CD4-positive, alpha-beta T cell (primary cell): ENCODE measurements at places on chromosomes 4 and X.

- DNase-seq = peak; percentile 39
Observed at GRCh38 chrX:103376118-103376978, at the start of gene BEX3. Gene BEX3, plus strand, starts transcription at chrX:103376538. Its CDS starts 984 bp downstream, at chrX:103377522.

DNA sequence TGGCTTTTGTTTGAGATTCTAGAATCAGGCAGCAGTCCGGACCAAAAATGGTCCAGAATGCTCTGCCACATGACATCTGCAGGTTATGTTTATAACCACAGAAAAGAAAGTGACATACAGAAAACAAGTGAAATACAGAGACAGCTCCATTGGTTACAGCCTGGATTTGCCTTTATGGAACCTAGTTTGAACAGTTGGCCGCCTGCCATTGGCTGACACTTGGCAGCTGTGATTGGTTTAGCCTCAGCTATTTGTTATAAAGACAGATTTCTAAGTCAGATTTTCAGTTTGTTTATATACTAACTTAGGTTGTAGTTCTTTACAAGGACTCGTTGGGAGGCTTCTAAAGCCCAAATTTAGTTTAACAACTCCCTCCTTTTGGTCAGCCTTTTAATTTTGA, 40.8 kb upstream of the IL9R start:
- DNase-seq = no peak

DNA sequence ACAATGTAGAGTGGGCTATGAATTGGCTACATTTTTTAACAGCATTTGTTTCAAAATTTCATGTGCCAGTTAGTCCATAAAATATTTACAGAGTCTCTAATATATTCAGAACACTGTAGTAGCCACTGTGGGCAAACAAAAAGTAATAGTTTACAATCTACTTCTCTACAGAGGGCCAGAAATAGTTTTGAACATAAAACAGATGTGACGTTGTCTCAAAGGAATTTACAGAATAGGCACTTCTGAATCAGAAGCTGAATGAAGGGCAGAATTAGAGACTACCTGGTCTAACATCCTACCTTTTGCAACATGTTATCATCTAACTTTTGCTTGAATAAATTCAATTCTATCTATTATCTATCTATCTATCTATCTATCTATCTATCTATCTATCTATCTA, 811.9 kb upstream of the EPHA5 start:
- no peak for DNase-seq

DNA sequence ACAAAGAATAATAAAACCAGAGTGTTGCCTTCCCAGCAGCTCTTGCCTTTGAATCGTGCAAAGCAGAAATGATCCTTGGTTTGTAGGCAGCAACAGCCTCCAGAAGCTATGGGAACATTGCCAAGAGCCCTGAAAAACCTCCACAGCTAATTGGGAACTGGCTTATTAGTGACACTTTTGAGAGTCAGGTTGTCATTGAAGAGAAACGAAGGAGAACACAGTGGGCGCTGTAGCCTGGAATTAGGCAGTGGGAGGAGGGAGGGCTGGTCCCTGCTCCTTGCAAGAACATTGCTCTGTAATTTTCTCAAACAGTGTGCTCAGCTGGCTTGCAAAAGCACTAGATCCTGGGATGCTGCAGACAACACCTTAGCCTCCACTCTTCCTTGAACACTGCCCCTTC, 331.5 kb upstream of the EMCN start:
- DNase-seq = no peak

DNA sequence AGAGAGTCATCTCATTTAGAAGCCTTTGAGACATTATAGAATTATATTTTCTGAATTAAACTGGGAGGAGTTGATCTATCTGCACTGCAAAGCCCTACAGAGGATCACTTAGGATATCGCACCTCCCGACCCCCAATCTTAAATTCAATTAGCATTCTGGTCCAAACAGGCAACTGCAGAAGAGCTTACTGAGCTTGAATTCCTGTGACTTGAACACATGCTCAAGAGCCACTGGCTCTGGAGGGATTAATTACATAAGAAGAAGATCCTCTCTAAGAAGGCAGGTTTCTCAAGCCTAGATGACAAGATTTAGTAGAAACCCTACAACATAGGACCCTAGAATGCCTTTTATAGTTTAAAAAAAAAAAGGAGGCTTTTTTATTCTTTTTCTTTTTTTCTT, 548.9 kb downstream of the ARAP2 start:
- DNase-seq = no peak

DNA sequence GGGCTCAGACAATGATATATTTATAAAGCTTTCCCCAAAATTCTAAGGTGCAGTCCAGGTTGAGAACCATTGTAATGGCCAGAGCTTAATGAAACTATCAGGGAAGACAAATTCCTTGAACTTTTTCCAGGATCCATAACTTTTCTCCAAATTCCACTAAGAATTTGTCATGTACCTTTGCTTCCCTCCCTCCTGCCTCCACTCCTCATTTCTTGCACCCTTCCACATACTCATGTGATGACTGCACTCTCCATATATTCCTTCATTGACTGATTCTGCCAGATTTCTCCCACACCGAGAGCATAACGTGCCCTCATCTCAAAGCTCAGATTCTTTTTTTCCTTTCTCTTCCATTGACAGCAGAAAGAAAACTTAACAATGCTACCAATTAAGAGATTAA, 20.9 kb upstream of the AMELX start:
- no peak for DNase-seq

GRCh38 chr4:10180603-10180926, 64.0 kb upstream of the WDR1 start:
- no peak for DNase-seq

DNA sequence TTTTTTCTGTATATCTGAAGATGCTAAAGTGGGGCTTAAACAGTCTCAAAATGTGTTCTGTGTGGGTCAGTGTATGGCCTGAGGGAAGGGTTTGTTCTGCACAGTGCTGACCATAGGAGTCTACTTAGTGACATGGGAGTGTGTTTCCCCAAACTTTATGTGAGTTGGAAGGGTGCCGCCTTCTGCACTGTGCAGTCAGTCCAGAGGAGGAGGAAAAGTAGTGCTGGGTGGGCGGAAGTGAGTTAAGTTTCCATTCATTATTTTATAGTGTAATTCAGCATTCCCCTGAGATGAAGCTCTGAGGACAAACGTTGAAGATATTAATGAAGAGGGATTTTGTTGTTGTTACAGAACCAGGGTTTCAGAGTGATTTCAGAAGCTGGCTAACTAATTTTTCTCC, 2.9 kb downstream of the CHST7 start:
- no peak for DNase-seq

DNA sequence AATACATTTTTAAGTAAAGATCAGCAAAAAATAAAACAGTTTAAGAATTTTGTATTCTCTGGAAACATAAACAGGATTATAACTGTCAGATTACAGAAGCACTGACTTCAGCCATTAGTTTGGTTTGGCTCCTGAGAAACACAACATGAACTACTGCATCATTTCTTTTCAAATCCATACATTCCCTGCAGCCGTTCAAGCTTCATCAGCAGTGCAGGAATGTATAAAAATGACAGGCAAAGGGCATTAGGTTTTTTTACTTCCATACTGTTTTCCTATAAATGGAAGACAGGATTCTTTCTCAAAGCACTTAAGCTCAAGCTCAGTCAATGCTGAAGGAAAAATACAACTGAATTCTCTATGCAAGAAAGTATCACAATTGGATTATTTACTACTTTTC, 4.2 kb upstream of the MAB21L2 start:
- DNase-seq = no peak

DNA sequence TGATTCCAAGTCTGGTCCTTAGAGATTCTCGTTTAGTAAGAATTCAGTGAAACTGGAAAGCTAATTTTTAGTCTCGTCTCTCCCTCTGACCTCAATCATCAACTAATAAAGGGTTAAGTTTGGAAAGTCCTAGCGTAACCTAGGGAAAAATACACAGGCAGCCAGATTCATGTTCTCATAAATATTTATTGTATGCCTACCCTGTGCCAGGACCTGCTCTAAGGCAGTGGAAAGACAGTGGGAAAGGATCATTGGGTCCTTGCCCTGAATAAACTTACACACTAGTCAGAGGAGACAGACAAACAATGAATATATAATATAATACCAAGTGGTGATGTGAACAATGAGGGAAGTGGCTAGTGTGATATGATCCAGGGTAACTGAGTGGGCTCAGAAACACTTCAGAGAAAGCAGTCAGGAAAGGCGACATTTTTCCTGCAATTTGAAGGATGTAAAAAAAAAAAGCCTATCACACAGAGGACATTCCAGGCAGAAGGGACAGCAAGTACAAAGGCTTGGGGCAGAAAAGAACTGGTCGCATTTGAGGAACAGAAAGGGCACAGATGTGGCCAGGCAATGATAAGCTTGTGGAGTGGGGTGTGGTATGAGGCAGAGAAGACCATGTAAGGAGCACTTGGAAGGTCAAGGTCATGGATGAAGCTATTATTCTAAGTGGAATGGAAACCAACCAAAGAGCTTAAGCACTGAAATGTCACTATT, 128.8 kb downstream of the AMELX start:
- DNase-seq = no peak

- DNase-seq = no peak
Observed at GRCh38 chr4:183871581-183871980, 33.5 kb upstream of the STOX2 start.

- DNase-seq = no peak
Observed at GRCh38 chr4:687048-687970, 1.6 kb downstream of the SLC49A3 start.

DNA sequence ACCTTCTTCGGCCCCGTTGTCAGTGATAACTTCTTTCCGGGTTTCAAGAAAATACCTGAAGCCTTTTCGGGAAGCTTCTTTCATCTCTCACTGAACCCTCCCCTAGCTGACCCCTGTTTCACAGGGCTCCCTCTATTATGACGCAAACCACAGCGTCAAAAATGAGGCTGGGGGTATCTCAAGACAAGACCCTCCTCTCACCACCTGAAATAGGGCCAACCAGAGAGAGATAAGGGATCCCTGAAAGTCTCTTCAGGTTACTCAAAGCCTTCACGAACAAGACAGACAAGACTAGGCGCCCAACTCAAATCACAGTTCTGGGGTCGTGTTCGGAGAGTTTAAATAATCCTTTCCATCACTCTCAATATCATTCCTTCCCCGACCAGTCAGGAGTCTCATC, 1.2 kb downstream of the PHF8 start:
- DNase-seq = no peak

DNA sequence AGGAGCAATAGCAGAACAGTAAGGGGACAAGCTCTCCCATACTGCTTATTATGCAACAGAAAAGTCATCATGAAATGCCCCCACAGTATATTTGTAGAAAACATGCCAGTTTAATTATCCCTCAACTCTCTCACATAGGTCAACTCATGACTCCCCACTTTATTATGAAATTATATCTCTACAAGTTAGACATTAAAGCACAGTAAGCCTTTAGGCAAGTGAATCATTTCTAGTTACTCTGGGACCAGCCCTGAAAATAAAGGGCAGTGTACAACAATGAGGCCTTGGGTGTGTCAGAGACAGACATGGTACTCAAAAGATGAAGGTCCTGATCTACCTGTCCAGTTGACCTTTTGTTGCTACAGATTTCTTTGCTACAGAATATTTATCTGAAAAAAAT, 191.9 kb downstream of the FBXW7 start:
- no peak for DNase-seq

DNA sequence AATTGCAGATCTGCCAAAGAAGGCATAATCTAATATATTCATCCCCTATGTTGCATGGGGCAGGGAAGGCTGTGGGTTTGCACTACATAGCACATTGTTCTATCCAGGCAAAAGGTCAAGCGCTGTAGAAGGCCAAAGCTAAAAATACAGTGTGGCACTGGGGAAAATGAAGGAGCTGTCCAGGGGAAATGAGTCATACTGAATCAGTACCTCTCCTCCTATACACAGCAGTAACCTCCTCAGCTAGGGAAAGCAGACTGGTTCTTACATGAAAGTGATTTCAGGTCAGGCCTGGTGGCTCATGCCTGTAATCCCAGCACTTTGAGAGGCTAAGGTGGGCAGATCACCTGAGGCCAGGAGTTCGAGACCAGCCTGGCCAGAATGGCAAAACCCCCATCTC, 31.0 kb upstream of the SLC25A4 start:
- DNase-seq = no peak

GRCh38 chrX:131792789-131793462, 230.2 kb upstream of the STK26 start:
- DNase-seq = no peak
